ENCODE measurements at places on chromosomes 1 and 21.
A peak's percentile ranks its signal among the peaks of the same experiment; 100 is the strongest.

GRCh38 chr1:121516234-121516967 lies 331.6 kb downstream of the SRGAP2C start:
- DNase-seq = peak; percentile 76

- DNase-seq = no peak
Observed at GRCh38 chr1:243754348-243754747, 95.7 kb downstream of the AKT3 start.

- DNase-seq = no peak
Observed at GRCh38 chr1:239306426-239306825, 79.9 kb upstream of the CHRM3 start.

DNA sequence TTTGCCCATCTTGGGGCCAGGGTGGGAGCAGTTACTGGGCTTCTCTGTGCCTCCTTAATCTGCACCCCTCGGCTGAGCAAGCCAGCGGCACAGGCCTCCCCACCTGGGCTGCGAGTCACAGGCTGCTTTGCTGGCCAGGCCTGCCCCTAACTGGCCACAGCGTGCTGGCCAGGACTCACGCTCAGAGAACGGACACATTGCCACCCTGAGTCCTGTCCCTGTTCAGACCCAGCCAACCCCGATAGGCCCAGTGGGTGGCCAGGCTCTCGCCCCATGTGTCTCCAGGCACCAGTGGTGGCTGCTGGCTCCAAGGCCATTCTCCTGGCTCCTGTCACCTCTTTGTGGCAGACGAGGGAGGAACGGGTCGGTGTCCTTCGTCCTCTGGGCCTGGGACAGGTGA lies 61.3 kb downstream of the MORN1 start:
- no peak for DNase-seq

DNA sequence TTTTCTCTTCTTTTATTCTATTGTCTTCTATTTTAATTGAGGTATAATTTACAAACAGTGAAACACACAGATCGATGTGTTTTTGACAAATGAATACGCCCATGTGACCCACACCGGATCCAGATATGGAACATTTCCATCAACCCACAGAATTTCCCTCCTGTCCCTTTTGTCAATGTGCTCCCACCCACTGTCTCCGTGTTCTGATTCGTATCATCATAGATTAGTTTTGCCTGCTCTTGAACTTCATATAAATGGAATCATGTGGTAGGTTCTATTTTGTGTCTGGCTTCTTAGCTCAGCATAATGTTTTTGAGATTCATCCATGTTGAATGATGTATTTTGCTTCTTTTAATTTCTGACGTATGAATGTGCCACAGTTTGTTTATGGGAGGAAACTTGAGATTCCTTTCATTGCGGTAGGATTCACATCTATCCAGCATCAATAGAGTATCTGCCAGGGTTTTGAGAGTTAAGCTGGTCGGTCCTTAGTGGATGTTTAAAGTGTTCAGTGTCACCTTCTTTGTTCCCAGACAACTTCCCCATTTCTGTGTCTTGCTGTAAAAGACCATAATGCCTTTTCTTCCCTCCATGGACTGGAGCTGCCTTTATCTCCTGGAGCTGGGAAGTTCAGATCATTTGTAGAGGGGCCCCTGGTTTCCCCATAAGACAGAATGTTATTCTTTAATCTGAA lies 14.7 kb downstream of the NAV1 start:
- no peak for DNase-seq

DNA sequence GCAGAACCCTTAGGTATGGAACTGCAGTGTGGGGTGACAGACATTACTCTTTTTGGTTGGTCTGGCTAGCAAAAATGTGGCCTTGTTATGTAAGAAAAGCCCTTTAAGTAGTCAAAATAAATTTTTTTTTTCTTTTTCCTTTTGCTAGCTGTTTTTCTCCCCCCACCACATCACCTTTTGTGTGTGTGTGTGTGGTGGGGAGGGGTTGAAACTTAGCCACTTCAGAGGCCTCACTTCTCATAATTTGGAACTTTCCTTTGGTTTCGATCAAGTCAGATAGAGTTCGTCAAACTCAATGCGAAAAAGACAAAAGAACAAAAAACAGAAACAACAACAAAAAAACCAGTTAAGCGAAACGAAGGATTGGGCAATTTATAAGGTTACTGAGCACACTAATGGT lies 1.9 kb upstream of the PRMT2 start:
- no peak for DNase-seq

GRCh38 chr1:164712131-164713036 lies 153.4 kb downstream of the PBX1 start:
- no peak for DNase-seq

- DNase-seq = no peak
Observed at GRCh38 chr1:75908717-75909152, 23.5 kb downstream of the ASB17 start.

DNA sequence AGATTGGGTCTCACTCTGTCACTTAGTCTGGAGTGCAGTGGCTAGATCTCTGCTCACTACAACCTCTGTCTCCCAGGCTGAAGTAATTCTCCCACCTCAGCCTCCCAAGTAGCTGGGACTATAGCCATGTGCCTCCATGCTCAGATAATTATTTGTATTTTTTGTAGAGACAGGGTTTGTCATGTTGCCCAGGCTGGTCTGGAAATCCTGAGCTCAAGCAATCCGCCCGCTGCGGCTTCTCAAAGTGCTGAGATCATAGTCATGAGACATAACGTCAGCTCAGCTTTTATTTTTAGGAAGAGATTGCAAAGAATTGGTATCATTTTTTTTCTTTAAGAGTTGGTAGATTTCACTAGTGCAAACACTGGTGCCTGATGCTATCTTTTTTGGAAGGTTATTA lies 244.9 kb downstream of the DSCAM start:
- DNase-seq = no peak

GRCh38 chr1:31372751-31373055 lies 173 bp downstream of the FABP3 start:
- no peak for DNase-seq

- DNase-seq = no peak
Observed at GRCh38 chr1:157080714-157081113, 18.9 kb downstream of the ETV3L start.

DNA sequence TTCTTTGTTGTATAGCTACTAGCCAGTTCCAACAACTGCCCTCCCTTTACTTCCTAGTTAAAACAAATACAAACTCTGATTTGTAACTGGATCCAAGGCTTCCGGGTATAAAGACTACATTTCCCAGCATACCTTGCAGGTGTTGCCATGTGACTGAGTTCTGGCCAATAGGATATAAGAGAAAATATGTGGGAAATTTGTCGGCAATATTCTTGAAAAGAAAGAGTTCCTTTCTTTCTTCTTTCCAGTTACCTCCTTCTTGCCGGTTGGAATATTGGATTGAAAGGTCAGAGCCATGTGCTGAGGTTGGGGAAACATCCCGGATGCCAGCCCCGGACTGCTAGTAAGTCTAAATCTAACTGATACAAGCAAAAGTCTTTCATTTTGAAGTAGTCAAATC lies 23.0 kb upstream of the ZBTB40 start:
- DNase-seq = peak; percentile 68

GRCh38 chr1:102967786-102968185 lies 140.5 kb downstream of the COL11A1 start:
- DNase-seq = no peak

DNA sequence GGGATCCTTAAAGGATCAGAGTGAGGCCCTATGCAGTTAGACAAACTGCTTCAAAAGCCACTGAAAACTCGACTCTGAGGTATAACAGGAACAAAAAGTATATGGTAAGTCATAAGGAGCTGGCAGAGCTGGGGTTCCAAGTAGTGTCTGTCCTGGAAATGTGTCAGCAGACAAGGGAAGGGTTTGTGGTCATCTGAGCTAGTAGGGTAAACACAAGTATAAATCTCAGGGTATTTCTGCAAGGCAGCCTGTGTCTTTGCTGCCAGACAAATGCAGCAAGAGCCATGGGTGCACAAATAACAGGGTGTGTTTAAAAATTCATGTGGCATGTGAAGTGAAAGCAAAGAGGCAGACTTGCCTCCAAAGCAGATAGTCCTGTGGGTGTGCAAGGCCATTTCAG lies 759.0 kb upstream of the ADAMTS5 start:
- no peak for DNase-seq

DNA sequence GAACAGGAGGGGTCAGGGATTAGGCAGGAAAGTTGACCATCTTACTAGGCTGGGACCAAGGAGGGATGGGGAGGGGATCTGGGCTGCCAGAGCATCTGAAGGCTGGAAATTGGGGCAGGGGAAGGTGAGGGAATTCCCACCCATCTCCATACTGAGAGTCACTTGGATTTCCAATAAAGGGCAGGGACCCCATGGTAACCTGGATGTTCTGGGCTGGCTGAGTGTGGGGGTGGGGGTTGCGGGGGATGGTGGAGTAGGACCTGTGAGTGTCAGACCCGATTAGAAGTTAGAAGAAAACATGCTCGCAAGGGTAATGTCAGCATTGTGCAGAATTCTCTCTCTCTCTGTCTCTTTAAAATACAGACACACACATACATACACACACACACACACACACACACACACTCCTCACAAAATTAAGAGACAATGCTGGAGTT lies 40.0 kb upstream of the EPS15 start:
- DNase-seq = no peak

DNA sequence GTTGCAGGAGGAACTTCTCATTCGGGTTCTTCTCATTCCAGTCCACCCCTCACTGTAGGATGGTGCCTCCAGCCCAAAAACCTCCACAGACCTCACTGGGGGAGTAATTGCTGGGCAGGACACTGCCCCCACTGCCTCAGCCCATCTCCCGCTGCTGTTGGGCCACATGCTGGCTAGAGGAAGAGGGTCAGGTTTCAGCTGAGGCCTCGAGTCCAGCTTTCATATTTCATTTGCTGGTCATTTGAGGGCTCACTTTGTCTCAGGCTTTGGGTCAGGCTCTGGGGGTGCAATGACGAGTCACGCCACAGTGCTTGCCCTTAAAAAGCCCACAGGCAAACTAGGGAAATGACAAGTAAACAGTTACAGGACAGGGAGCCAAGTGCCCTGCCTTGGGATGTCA lies 9.3 kb downstream of the CDK18 start:
- DNase-seq = no peak

DNA sequence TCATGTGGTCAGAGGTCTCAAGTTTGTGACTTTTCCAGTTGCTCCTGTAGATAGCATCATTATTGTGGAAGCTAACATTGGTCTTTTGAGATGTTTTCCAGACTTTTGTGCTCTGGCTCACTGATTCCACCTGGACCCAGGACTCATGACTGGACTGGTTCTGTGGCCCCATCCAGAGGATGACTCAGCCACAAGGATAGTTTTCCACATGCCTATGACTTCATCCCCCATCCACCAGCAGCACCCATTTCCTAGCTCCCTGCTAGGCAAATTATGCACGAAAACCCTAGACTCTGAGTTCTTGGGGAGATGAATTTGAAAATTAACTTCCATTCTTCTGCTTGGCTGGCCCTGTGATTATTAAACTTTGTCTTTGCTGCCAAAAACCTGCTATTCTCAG lies 949.3 kb downstream of the MRPL39 start:
- no peak for DNase-seq

- DNase-seq = no peak
Observed at GRCh38 chr21:44453120-44453519, 2.2 kb upstream of the LRRC3 start.

- no peak for DNase-seq
Observed at GRCh38 chr1:229156872-229157271, 114.0 kb upstream of the RAB4A start.

GRCh38 chr1:233113009-233113879 lies 162.8 kb downstream of the NTPCR start:
- peak; percentile 88 for DNase-seq

DNA sequence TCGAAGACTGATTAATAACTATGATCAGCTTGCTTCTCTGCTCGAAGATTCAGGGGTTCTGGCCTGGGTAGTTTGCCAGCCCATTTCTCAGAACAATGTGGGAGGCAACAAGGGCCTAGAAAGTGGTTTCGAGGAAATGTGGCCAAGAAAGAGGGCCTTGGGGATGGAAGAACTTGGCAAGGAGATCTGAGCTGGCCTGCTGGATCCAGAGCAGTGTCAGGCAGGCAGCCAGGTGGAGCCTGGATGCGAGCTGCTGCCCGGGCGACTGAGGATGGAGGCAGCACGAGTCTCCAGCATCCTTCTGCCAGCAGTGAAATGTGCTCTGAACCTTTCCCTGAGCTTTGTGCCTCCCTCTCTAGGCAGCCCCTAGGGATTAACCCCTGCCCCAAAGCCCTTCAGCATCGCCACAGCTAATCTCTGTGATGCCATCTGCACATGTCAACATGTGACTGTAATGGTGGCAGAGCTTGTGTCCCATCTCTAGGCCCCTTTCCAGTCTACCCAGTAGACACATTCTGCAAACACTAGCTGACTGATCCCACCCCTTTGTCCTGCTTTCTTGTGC lies 61.0 kb upstream of the NEK2 start:
- DNase-seq = no peak

- no peak for DNase-seq
Observed at GRCh38 chr1:16396591-16396990, 29.5 kb downstream of the SZRD1 start.

GRCh38 chr1:23796466-23797271 lies 3.9 kb downstream of the GALE start:
- DNase-seq = no peak

DNA sequence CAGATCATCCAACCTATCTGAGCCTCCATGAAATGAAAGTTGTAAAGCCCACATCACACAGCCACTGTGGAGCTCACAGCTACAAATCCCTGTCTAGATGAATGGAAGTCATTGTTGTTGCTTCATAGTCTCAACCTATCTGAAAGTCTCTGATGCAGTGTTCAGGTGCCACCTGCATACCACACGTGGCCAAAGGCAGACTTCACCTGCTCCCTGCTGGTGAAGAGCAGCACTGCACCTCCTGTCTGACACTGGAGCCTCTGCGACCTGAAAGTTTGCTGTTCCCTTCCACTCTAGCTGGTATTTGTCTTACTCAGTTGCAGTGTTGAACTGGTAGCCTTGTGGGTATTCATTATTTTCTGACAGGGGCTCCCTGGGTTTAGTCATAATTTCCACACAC lies 18.4 kb downstream of the LORICRIN start:
- DNase-seq = peak; percentile 60

DNA sequence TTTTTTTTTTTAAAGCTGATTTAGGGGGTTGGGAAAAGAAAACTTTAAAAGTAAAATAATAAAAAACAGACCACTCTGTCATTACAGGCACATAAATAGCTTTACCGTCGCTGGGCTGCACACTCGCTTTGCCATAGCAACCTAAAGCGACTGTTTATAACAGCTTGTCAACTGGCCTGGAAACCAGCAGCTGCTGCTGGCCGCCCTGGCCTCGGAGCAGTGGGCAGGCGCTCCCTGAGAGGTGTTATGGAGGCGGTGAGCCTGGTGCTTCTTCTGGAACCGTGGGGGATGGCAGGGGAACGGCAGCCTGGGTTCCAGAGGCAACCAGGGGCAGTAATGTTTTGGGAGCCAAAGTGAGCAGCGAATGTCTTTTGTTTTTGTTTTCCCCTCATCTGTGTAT lies 45.7 kb downstream of the ATP2B4 start:
- DNase-seq = no peak

GRCh38 chr21:33908760-33909159 lies 6.8 kb downstream of the ATP5PO start:
- DNase-seq = no peak

GRCh38 chr1:157721985-157722384 lies 21.4 kb upstream of the FCRL3 start:
- DNase-seq = no peak

GRCh38 chr1:192608671-192609070 lies 27.3 kb upstream of the RGS13 start:
- no peak for DNase-seq

Measured in activated CD4-positive, alpha-beta T cell treated with anti-CD3 and anti-CD28 coated beads, Interleukin-2, amount 50 U/mL, for 16 hours (primary cell).